ENCODE measurements at places on chromosomes 7 and 10. TPM values are rescaled to one million over a fixed set of nuclear protein-coding genes. Genes with fewer than 3 reads are reported as not detected.

The KIAA1549 gene
- 2.5 TPM for total RNA-seq

The ODAD2 gene
- total RNA-seq, result 0.83 TPM

- no peak for DNase-seq
Measured at GRCh38 chr7:45084901-45085618, 3.7 kb downstream of the NACAD start.

- no peak for DNase-seq
Measured at GRCh38 chr10:25059990-25060389, 43.6 kb downstream of the THNSL1 start.

- DNase-seq, result no peak
Measured at GRCh38 chr10:132735923-132736391, 50.0 kb downstream of the NKX6-2 start.

DNA sequence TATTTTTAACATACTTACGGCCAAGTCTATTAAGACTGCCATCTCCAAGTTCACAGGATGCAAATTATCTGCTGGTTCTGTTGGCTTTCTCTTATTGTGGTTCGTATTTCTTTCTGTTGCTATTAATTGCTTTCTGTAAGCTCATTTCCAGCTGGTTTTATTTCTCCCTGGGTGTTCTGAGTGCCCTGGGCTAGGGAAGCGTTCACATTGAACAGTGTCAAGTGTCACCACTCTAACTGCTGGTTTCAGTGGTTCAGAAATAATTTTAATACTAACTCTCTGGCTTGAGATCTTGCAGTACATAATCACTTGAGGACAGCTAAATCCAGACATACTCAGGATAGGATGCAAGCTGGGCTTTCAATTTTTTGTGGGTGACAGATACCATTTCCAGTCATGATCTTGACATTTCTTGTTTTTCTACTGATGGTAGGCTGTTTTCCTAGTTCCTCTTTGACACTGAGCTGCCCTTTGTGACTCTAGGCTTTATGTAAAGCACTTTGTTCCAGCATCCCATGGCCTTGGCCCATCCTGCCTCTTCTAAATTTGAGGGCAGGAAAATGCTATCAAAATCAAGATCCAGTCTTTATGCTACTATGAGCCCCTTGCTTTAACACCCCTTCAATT lies 117.6 kb downstream of the SNX13 start:
- no peak for DNase-seq

DNA sequence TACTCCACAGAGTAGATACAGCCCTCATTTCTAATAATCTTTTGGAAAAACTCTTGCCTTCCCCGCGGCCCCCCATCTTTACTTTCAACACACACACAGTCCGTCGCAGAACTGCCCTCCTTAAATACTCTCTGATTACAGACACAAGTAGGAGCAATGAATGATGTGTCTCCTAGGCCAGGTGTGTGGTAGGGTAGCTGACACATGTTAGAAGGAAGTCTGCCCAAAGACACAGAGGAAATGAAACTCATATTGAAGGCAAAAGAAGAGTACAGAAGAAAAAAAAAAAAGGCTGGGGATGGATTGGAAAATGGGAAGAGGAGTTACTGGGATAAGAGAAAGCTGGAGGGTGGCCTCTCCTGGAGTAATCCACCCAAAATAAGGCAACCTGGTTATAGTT lies 14.6 kb downstream of the OPALIN start:
- no peak for DNase-seq

The LRIT1 gene
- total RNA-seq, result not detected

DNA sequence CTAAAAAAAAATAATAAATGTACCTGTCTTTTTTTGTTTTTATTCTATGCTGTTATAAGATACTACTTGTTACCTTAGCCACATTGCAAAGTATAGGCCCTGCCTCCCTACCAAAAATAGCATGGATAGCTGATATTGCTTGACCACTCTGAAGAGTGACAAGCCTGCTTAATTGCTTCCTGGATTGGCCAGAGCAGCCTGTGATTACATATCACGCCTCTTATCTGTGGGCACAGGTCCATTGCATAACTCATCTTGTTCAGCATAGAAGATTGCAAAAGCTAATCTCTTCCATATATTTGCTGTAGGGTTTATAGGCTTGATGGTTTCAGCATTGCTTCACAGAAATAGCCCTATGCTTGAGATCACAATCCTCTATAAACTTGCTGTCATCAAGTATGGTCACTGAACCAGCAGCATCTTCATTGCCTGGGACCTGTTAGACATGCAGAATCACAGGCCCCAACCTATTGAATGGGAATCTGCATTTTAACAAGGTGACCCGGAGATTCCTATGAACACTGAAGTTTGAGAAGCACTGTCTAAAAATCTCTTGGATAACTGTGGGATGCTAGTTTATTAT lies 280.8 kb upstream of the CDC14C start:
- DNase-seq, result no peak

The PSMC2 gene
- total RNA-seq, result 117 TPM

DNA sequence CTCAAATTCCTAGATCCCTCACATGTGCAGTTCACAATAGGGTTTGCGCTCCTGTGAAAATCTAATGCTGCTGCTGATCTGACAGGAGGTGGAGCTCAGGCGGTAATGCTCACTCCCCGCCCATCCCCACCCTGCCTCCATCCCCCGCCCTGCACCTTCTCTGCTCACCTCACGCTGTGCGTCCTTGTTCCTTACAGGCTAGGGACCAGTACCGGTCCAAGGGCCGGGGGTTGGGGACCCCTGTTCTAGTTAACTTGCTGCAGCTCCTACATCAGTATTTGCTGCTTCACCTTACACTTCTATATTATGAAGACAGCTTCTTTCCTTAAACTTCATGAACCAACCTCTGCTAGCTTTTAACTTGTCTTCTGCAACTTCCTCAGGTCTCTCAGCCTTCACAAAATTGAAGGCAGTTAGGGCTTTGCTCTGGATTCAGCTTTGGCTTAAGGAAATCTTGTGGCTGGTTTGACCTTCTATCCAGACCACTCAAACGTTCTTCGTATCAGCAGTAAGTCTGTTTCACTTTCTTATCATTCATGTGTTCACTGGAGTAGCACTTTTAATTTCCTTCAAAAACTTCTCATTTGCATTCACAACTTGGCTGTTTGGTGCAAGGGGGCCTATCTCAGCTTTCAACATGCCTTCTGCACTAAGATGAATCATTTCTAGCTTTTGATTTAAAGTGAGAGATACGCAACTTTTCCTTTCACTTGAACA lies 1.7 kb upstream of the TNKS2 start:
- DNase-seq, result no peak

DNA sequence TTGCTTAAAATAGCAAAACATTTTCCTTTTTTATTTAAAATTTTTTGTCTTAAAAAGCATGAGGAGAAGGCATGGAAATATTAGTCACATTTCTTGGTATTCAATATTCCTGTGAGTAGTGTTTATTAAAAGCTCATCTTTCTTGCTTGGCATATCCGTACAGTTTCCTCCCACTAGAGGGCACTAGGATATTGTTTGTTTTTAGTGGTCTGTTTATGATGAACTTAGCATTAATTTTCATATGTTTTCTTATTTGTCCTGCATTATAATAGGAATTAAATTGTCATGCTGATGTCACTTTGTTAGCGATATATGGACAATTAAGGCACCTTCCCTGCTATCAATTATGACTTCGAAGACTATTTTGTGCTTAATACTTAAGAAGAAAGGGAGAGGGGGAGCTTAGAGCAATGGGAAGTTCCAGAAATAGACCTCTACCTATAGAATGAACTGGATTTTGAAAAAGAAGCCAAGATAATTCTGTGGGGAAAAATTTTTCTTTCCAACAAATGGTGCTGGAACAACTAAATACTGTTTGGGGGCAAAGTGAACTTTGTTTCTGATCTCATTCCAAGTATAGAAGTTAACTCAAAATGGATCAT lies 91.0 kb upstream of the STRIP2 start:
- no peak for DNase-seq

- no peak for DNase-seq
Measured at GRCh38 chr7:5831196-5831595, 49.4 kb upstream of the OCM start.

DNA sequence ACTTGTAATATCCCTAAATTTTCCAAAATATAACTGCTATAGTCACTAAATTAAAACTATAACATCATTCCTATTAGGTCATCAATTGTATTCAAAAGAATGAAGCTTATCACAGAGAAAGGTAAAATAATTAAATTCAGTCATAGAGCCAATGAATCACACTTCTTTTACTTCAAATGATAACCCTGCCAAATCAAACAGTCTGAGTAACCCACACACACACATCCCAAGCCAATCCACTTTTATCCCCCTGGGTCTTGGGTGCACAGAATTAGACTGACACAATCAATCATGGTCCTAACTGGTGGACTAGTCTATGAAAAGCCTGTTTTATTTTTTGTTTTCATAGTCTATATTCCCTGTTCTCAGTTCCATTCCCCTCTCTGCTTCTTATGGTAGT lies 25.6 kb downstream of the CTNNA3 start:
- DNase-seq, result no peak

The PRF1 gene
- 3.2 TPM for total RNA-seq

GRCh38 chr7:114630201-114630990 lies 215.8 kb downstream of the FOXP2 start:
- no peak for DNase-seq

DNA sequence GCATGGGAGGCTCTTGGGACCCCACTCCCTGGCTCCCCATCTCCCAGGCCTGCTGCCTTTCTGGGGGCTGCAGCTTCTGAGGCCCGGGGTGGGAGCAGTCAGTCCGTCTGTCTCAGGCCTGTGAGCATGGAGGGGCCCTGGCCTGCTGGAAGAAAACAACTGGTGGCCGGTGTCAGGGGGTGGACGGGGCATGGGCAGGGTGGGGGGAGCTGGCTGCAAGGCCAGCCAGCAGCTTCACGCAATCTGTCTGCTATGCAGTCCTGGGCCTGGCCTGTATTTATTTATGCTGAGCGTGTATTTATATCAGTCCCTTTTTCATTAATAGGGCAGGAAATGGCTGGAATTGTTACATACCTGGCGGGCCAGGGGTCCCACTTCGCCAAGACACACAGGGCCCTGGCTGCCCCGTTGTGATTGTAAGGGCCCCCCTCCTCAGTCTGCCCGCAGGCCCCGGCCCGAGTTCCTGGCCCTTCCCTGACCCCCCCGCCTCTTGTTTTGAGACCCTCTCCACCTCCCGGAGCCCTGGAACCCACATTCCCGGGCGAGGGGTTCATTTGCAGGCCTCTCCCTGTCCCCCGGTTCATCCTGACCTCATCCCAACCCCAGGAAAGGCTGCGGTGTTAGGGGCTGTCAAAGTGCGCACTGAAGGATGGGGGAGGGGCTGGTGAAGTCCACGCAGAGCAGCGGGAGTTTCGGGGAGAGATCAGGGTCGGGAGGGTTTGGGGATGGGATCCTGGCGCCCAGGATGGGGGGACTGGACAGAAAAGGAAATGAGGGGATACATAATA lies 8.2 kb downstream of the TMEM270 start:
- no peak for DNase-seq

GRCh38 chr7:20401861-20402746 lies 71.4 kb downstream of the ITGB8 start:
- no peak for DNase-seq

The SLC39A12 gene
- not detected for total RNA-seq

GRCh38 chr10:18369859-18370473 lies 229.7 kb downstream of the CACNB2 start:
- peak; percentile 42 for DNase-seq

DNA sequence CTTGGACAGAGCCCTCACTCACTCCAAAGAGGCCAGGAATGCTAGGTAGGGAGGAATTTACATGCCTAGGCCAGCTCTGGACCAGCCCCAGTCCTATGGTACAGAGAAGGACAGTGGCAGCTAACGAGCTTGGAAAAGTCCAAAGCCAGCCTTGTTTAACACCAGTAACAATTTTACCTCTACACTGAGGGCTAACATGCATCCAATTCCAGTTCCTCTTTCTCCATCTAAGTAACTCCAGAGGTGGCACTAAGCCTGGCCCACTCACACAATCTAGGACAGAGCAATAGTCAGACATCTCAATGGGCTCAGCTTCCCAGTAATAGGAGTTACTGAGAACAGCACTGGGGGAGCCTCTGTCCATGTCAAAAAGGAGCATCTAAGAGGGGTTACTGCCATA lies 5.7 kb upstream of the LCOR start:
- DNase-seq, result no peak

- DNase-seq, result no peak
Measured at GRCh38 chr10:110842326-110842904, 29.3 kb upstream of the PDCD4 start.

GRCh38 chr7:18180685-18181084 lies 153.0 kb upstream of the PRPS1L1 start:
- DNase-seq, result no peak

DNA sequence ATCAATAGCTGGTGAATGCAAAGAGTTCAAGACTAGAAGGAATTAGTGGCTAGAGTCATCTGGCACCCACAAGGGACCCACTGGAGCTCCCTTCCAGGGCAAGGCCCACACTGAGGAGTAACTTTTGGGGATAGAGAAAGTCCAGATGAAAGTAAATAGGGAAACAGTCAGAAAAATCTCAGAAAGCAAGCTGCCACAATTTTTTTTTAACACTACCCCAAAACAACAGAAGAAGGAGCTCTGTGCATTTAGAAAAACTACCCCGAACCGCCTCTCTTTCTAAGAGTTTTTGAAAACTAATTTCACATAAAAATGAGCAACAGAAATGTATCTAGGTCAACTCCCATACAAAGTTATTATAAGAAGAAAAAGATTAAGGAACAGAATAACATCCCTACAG lies 42.2 kb downstream of the AOAH start:
- DNase-seq, result no peak

- DNase-seq, result no peak
Measured at GRCh38 chr10:133132473-133133291, 27.3 kb upstream of the KNDC1 start.

The PRTFDC1 gene
- 4.1 TPM for total RNA-seq

The FAM131B gene
- total RNA-seq, result 2.0 TPM

- no peak for DNase-seq
Measured at GRCh38 chr7:132646052-132646451, 69.8 kb upstream of the PLXNA4 start.

The PBLD gene
- total RNA-seq, result 6.7 TPM

DNA sequence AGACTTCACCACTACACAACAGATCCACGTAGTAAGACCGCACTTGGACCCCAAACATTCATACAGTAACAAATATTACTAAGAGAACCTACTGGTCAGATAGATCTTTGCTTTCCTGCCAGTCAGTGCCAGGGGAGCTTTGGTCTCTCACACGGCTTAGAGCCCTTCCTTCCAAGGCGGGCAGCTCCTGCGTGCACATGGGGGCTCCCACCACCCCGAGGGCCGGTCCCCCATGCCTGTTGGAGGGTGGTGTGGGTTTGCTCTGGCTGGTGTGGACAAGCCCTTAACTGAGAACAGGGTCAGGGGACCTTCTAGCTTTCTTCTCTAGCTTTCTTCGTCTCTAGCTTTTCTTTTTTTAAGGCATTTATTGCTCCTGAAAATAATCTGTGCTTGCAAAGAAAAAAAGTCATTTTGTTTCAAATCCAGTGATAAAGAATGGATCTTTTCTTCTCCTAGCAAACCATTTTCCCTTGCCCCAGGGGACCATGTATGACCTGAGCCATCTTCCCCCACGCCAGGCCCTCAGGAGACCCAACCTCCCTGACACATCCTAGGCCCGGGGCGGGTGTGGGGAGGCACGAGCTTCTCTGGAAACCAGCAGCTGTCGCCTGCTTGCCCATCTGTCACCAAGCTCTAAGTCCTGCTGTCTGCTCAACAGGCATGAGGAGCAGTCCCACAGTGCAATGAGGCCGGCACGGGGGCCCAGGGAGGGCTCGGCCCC lies 591.1 kb downstream of the PTPRN2 start:
- no peak for DNase-seq

The PITX3 gene
- not detected for total RNA-seq
